ENCODE measurements at places on chromosomes 11 and 22.

DNA sequence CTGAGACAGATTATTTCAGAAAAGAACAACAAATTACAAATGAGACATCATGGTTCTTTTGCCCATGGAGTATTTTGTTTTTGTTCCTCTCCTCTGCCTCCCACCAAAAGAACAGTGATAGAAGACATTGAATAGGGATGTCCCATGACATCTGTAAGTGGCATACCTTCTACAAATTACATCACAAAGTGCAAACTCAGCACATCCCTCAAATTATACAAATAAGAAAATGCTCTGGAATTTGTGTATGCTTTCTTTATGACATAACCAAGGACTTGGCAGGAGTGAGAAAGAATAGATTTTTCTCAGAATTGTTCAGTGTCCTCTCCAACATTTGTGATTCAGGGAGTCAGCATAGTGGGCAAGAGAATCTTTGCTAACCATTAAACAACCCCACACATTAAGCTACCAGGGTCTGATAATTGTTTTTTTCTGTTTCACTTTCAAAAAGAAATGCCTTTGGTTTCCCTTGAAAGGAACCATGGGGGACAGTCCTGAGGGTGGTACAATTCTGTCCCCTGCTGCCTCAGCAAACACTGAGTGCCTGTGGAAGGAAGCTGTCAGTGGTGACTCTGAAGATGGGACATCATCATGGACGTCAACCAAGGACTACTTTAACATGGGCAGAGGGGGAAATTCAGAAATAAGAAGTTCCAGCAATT, 430.3 kb downstream of the AASDHPPT start:
- DNase-seq = no peak

DNA sequence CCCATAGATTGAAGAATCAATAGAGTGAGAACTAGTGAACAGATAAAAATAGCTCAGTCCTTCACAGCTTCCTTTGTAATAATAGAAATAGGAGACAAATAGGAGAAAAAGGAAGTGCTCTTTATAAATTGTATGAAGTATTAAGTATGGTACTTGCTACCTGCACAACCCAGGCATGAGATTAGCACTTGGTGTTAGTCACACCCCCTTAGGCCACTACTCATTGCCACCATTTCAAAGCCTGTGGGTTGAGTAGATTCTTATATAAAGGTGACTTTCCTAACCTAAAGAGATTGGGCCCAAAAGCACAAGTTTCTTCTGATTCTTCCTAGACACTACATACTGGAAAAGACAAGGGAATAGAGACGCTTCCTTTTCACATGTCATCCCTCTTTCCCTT, 37.7 kb upstream of the ADORA2A start:
- no peak for DNase-seq

DNA sequence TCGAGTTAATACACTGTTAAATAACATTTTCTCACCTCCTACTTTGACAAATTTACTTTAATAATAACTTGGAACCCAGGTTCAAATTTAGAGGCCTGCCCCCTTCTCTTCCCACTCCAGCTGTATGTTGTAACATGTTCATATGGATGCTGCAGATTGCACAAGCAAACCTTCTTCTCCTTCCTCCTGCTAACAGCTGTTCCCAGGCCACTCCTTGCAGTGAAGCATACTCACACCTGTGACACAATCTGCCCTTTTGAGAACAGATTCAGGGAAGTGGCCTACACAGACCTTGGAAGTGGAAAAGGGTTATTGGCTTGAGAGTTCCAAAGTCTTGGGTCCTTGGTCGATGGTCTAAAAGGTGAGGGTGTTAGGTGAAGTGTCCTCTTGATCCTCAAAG, 131.9 kb downstream of the TEAD1 start:
- no peak for DNase-seq

- no peak for DNase-seq
These were observed 210.6 kb upstream of the LUZP2 start for GRCh38 chr11:24286238-24286637.

- DNase-seq = no peak
These were observed 83.7 kb downstream of the EXT2 start for GRCh38 chr11:44179173-44179572.

DNA sequence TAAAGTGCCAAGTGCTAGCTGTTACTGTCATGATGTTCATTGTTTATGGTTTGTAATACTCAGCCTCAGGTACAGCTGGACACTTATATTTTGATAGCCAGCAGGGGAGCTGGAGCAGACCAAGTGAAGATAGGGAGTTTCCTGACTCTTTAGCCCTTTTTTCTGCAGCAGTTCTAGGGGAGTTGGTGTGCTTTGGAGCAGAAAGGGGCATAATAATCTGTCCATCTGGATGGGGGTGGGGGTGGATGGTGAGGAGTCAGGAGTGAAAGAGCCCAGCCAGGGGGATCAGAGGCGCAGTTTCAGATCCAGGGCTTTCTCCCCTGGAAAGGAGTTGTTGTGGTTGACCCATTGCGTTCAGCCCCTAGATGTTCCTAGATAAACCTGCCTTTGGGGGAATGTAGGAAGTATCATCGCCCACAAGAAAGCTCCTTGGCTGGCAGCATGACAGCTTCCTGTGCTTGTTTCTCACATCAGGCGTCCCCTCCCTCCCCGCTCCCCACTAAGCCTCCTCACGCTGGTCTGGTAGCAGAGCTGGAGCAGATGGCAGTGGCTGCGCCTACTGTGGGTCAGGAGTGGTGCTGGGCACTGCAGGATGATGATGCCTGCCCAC, 41.9 kb downstream of the MED15 start:
- DNase-seq = peak; percentile 26

DNA sequence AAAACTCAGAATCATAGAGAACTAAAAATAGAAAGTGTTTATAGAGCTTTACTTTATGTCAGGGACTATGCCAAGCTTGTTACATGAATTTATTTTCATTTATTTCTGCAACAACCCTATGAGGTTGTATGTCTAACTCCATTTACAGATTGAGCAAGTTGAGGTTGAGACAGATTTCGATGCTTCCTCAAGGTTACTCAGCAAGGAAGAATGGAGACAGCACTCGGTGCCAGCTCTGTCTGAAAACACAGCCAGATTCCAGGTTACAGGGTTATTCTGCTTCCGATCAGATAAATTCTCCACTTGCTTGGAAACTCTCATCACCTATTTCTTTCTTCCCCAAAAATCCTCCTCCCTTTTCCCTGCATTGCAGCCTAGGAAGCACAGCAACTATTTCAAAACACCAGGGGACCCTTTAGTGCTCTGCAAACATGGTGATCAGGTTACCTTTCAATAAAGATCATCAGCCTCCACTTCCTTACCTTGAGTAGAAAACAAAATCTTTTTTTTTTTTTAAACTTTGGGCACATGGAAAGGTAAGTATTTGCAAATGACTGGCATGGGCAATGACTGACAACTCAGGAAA, 7.0 kb downstream of the MMP3 start:
- DNase-seq = no peak

- no peak for DNase-seq
These were observed 104.1 kb upstream of the E2F8 start for GRCh38 chr11:19344661-19345518.

DNA sequence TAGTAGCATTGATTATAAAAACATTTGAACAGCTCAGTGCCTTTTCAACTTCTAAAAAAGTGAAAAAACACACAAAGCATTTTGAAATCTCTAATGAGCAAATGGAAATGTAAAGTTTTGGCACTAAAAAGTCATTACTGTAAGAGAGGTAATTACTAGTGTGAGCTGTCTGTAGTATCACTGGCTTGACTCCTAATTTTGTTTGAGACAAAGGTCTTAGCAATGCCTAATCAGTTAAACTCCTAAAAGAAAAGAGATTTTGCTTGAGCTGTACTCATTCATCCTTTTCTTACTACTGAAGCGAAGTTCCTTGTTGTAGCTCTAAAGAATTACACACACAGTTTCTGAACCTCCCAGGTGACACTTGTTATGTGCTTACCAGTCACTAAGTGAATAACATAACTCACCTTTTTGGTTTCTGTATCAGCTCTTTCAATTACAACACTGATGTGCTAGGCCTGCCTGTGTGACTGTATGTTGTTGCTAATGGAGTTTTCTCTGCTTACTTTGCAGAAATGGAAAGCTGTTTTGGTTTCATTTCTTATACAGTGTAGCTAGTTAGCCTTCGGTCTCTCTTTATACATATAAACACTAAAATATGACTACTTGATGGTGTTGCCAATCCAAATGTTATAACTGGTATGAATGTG, 924.4 kb upstream of the TENM4 start:
- no peak for DNase-seq

- no peak for DNase-seq
These were observed 189.4 kb upstream of the NCAM1 start for GRCh38 chr11:112771851-112772250.

DNA sequence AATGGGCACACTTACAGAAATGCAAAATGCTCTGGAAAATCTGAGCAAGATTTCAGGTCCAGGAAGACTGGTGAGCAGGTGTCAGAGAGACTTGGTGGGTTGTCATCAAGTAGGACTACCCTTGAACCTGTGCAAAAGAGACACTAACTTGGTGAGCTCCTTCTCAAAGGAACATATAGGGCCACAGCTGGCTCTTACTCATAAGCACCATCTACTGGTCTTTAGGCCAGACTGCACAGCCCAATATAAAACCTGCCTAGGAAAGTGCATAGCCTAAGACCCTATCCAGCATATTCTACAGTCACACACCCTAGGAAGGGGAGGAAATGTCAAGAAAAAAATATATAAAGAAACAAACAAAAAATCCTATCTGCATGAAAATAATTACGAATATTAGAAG, 18.2 kb upstream of the OR10W1 start:
- DNase-seq = no peak

DNA sequence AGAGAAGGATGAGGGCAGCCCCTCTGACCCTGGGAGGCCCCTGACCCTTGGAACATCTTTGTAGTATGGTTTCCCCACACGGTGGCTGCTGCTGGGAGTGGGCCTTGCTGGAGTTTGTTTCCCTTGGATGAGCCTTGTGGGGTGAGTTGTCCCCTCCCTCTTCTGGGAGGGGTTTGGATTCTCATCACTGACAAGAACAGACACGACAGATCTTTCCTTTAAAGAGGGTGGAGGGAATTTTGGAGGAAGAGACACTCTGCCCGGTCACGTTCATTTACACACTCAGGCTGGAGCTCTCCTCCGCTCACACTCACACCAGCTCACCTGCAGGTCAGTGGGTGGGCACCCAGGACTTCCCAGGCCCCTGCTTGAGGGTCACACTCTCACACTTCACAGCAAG, 31.7 kb downstream of the POU2F3 start:
- DNase-seq = no peak

DNA sequence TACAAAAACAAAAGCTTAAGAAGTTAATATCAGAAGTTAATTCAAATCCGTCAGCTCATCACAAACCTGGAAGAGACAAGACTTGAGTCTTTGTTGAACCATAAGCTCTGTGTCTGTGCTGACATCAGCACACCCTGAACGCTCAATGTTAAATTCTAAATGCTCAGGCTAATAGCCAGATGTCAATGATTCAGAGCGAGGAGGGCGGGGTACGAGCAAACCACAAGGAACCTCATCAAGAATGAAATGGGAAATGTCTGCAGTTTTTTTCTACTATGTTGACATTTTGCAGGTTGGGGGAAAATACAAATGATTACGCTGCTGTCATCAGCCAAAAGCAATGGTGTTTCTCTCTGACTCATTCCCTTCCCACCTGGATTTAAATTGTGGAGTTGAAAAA, 1057.2 kb downstream of the NTM start:
- DNase-seq = no peak

GRCh38 chr11:19077965-19078364, 17.4 kb upstream of the MRGPRX2 start:
- DNase-seq = no peak

DNA sequence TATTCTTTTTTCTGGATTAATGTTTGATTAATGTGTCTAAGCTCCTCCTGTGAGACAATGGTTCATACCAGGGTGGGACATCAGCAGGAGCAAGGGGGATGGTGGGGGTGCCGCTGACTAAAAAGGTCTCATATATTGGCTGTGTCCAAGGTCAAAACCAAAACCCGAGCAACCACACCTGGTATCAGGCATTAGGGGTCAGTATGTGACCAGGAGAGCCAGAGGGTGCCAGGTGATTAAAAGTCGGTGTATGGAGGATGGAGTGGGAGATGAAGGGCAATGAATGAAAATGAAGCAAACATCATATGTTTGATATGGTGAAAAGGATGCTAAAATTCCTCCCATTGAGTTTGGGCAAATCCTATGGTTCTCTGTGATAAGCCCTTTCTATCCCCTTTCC, 118.0 kb downstream of the MIAT start:
- no peak for DNase-seq

GRCh38 chr22:46421267-46421666, 85.8 kb downstream of the TRMU start:
- DNase-seq = peak; percentile 19

GRCh38 chr11:14977101-14977880, 5.1 kb upstream of the CALCA start:
- DNase-seq = no peak

GRCh38 chr11:65423516-65424204, 1.1 kb downstream of the NEAT1 start:
- no peak for DNase-seq

DNA sequence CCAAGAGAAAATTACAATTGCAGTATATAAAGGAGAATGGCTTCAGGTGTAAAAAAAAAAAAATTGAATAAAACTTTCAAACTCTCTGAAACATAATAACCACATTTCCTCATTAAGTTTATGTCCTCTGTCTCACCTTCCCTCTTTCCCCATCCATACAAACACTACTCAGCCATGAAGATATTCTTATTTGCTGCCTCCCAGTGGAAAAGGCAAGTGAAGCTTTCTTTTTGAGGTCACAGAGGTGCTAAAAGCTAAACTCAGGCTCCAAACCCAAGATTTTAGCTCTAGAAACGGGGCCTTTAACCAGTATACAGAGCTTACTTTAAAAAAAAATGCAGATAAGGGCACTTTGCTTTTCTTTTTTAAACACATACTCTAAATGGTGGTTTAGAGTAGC, 1568.5 kb downstream of the FAM181B start:
- DNase-seq = no peak

- DNase-seq = no peak
These were observed 55.6 kb upstream of the CSNK2A3 start for GRCh38 chr11:11408436-11409221.

GRCh38 chr11:111429066-111429506, 50.0 kb upstream of the POU2AF1 start:
- DNase-seq = no peak

DNA sequence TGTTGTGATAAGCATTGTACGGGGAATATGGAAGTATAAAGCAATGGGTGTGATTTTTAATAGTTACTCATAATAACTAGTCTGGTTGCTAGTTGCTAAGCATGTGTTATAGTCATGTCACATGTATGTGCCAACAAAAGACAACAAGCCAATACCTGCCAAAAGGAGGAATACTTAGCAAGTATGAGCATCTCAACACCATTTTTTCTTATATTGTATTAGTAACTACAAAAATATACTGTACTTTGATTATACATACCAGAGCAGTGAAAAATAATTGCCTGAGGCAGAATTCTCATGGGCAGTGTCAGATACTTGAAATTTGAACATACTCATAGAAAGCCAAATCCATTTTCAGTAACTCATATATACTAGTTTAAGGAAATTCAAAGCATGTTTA, 62.4 kb upstream of the ALKBH3 start:
- no peak for DNase-seq
